ENCODE measurements at places on chromosomes 6 and 20.

DNA sequence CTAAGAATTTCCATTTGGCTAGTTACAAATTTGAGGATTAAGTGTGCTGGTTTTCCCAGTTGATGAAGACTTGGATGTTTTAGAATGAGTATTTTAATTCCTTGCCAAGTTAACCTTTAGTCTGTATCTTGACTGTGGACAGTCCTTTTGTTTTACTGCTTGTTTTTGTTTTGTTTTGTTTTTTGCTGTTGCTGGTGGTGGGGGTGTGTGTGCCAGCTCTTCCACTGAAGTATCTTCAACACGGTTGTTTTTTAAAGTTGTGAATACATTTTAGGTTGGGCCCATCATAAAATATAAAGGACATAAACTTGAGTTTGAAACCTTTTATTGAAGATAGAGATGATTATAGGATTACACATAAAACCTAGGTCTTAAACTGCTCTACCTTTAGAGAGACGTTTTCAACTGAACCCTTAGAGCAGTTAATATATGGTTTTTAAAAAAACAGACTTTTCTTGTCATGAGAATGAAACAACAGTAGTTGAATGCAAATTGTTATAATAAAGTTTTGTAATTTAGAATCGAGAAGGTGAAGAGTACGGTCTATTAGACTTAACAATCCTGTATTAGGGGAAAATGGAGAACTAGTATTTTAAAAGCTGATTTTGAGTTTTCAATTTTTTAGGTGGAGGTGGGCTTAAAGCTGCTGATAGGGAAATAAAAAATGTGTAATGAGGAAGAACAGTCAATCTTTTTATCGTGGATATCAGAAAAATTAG, 4.0 kb downstream of the QKI start:
- DNase-seq = no peak

DNA sequence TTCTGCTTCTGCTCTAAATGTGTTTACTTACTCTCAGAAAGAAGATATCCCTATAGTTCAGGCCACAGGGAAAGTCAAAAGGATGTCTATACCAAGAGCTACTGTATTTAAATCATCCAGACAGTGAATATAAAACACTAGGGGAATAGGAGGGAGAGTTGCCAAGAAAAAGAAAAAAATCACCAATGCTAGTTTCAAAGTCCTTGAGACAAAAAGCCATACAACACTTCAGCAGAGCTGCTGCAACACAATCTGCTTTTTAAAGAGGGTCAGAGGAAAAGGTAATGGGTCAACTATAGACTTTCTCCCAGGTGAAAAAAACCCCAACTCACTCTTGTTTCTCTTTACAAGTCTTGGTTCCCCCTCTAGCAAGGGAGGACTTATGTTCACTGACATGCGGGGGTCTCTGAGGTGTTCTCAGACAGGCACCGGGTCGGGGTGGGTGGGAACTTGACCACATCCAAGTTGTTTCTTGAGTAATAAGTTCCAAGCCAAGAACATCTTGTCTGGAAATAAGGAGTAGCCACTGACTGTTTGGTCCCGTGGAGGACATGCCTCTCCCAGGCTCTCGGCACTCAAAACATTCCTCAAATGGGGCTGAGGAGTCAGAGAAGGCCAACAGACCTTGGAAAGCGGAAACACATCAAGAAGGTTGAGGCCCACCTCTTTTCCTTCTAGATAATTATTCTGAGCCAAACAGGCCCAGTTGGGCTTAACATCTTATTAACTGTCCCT, 47.7 kb downstream of the GJA10 start:
- DNase-seq = no peak

- no peak for DNase-seq
Observed at GRCh38 chr20:64000906-64001305, 20.0 kb downstream of the PRPF6 start.

GRCh38 chr6:36123270-36124139, 6.8 kb upstream of the MAPK13 start:
- peak; percentile 75 for DNase-seq

- peak; percentile 81 for DNase-seq
Observed at GRCh38 chr6:140174524-140174923, 800.1 kb upstream of the CITED2 start.

DNA sequence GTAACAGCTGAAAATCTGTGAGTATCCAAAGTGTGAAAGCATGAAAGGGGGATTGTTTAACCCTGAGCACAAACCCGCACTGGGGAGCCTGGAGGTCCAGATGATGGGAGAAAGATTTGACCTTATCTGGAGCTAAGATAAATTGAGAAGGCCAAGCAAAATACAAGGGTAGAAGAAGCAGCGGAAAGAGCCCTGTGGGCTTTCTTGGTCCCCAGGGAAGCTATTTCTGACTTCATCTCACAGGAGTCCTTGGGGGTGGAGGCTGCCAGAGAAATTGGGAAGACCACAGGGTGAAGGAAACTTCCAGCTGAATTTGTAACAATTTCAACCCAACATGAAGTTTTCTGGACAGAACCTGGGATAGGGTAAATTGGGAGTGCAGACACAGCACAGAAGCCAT, 476.9 kb downstream of the MMUT start:
- DNase-seq = no peak

DNA sequence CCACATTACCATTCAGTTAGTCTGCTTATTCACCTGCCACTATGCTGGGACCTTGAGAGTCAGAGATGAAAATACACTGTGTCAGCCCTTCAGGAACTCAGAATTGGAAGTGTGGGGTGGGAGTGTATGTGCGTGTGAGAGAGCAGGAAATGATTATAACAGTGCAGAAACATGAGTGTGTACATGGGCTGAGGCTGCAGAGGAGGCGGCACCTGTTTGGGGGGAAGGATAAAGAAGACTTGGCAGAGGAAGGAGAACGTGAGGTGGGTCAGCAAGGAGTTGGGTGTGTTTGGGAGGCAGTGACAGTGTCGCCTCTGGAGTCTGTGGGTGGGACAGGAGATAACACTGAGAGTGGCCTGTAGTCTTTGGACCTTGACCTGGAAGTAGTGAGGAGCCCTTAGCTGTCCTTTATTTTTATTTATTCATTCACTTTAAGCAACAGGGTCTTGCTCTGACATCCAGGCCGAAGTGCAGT, 3.1 kb downstream of the CHMP4B start:
- no peak for DNase-seq
